Thyroid gland (tissue), 4 donors: ENCODE measurements at places on chromosomes 16 and 17. TPM values are rescaled to one million over a fixed set of nuclear protein-coding genes. Genes with fewer than 3 reads are reported as not detected.

Gene RNF222
- total RNA-seq: not detected

Gene CES4A
- total RNA-seq: 10.9 TPM

Gene GH1
- not detected for total RNA-seq

GRCh38 chr17:41278176-41278955 lies 2.9 kb downstream of the KRTAP9-7 start:
- no peak overlapping the region for H3K27ac ChIP-seq
- H3K36me3 ChIP-seq: no peaks in the 10 kb centered on the region
- no peak for DNase-seq
- H3K27me3 ChIP-seq: no peaks in the 10 kb centered on the region

- no peaks in the 10 kb centered on the region for H3K36me3 ChIP-seq
- H3K27me3 ChIP-seq: no peaks in the 10 kb centered on the region
- H3K4me1 ChIP-seq: peaks cover 15% of the 10 kb centered on the region
- no peak overlapping the region for H3K27ac ChIP-seq
Measured at GRCh38 chr16:56247808-56248207, 56.5 kb downstream of the GNAO1 start.

GRCh38 chr17:11495613-11496012 lies 102.7 kb upstream of the DNAH9 start:
- DNase-seq: no peak
- no peaks in the 10 kb centered on the region for H3K36me3 ChIP-seq
- H3K4me3 ChIP-seq: no peak overlapping the region
- H3K4me1 ChIP-seq: no peaks in the 10 kb centered on the region
- H3K27ac ChIP-seq: no peak overlapping the region

- no peaks in the 10 kb centered on the region for H3K4me1 ChIP-seq
- no peaks in the 10 kb centered on the region for H3K27me3 ChIP-seq
- no peak overlapping the region for H3K4me3 ChIP-seq
- DNase-seq: no peak
Measured at GRCh38 chr17:41476866-41477815, 3.8 kb downstream of the KRT35 start.

- H3K4me3 ChIP-seq: no peak overlapping the region
- peak; percentile 88 for DNase-seq
- no peaks in the 10 kb centered on the region for H3K27me3 ChIP-seq
- H3K27ac ChIP-seq: peak overlapping the region; percentile 85
- H3K4me1 ChIP-seq: peaks cover 43% of the 10 kb centered on the region
- H3K36me3 ChIP-seq: no peaks in the 10 kb centered on the region
Measured at GRCh38 chr16:11611871-11612664, 25.3 kb upstream of the LITAF start.
